ENCODE measurements at places on chromosomes 5 and 9.
A peak's percentile ranks its signal among the peaks of the same experiment; 100 is the strongest.

- DNase-seq, result no peak
Measured at GRCh38 chr5:33855396-33855795, 36.4 kb downstream of the ADAMTS12 start.

DNA sequence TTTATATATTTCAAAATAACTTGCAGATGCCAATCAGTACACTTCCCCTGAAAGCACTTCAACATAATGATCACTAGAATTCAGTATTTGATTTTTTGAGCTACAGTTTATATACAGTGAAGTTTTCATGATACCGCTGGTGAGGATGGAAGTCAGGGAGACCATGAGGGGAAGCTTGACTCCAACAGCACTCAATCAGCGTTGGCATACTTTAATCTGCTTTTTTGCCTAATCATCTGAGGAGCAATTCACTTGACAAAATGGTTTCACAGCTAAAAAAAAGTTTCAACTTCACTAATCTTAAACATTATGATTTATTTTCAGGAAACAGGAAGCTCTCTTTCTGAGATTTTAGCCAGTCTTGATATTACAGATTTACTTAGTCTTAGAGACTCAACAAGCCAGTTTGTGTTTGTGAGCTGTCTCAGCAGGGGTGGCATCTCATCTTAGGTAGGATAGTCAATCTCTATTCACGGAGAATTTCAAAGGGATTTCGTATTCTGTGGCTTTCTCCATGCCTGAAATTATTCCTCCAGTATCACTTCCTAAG lies 111.4 kb upstream of the ARRDC3 start:
- no peak for DNase-seq

DNA sequence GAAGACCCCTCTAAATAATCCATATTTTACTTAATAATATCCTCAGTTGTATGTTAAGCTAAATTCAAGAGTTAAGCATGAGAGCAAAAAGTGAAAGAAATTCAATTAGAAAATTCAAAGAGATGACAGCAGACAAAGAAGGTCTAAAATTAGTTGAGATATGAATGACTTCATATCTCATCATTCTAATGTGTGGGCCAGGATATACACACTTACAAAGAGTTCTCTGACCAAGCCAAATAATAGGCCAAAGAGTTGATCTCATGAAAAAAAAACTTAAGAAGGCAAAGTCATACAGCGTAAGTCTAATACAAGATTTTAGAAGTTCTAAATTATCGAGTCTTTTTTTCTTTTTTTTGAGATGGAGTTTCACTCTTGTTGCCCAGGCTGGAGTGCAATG lies 87.7 kb upstream of the PLPP1 start:
- DNase-seq, result no peak

DNA sequence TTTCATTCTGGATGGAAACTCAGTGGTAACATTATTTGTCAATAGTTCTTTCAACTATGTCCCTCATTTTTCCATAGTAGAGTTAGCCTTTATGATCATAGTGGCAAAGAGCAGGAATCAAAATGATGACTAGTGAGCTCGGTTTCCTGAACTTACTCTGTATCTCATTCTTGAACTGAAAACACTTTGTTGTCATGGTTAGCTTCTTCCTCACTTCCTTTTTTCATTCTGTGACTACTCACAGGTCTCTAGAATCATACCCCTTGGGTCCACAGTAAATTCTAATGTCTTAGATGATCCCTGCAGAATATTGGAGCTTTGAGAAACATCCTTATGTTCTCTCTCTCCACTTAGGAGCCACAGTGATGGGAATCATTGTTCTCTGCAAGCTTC lies 29.4 kb upstream of the RECK start:
- no peak for DNase-seq

- DNase-seq, result no peak
Measured at GRCh38 chr9:6584881-6585597, 60.5 kb downstream of the GLDC start.

GRCh38 chr5:10056228-10056760 lies 193.4 kb downstream of the ATPSCKMT start:
- DNase-seq, result no peak

GRCh38 chr5:40680741-40681362 lies 1.1 kb downstream of the PTGER4 start:
- DNase-seq, result no peak

- DNase-seq, result no peak
Measured at GRCh38 chr9:110029429-110029955, 178.5 kb downstream of the C9orf152 start.

- DNase-seq, result no peak
Measured at GRCh38 chr9:126228781-126229444, 97.7 kb upstream of the MVB12B start.

- DNase-seq, result no peak
Measured at GRCh38 chr9:13431692-13432091, 152.2 kb upstream of the MPDZ start.

DNA sequence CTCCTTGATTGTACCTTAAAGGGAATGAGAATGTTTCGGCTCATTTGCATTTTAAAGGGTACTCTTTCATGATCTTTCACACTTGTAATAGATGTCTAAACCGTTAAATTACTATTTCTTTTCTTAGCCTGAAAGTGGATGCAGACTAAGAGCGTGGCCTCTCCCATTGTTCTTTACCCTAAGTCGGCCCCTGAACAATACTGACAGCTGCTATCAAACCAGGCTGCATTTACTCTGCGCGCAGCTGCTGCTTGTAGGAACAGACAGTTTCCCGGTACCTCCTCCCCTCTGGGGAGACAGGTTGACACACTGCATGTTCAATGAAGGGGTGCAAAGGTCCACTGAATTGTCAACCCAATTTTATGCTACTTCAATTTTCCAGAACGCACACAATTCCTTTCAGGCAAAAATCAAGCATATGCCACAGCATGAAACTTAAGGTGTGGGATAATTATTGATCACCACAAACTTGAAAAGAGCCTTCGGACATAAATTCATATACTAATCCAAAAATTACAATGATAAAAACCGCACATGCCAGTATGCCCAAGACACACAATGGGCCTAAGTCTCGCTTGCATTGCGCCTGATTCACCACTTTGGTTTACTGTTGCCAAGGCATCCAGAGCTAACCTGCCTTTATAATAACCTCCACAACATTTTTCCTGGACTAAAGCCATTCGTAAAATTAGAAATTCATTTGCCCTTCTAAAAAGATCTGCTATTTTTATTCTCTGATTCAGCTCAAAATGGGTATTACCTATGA lies 39.7 kb downstream of the TLE1 start:
- no peak for DNase-seq

DNA sequence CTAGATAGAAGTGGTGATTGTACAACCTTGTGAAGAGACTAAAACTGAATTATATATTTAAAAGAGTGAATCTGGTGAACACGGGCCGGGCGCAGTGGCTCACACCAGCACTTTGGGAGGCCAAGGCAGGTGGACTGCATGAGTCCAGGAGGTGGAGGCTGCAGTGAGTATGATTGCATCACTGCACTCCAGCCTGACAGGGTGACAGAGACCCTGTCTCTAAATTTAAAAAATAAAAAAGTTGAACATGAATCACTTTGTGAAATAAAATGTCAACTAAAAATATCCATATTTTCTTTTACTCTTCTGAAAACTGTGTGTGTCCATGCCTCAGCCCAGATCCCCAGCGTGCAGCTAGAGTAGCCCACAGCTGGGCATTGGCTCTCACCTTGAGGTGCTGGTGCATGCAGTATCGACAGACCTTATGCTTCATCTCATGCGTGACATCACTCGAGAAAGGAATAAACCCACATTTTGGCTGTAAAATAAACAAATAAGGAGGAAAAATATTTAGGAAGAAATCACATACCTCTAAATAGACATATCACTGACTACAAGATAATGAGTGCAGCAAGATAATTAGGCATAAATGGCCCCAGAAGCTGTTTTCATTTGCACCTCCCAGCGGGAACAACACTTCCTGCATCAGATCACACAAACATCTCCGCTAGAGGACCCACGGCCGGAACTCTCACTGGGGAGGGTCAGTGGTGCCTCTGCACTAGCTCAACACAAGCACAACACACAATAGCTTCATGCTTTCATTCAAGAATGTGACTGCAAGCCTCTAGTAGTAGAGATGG lies 22.1 kb downstream of the IPPK start:
- no peak for DNase-seq

DNA sequence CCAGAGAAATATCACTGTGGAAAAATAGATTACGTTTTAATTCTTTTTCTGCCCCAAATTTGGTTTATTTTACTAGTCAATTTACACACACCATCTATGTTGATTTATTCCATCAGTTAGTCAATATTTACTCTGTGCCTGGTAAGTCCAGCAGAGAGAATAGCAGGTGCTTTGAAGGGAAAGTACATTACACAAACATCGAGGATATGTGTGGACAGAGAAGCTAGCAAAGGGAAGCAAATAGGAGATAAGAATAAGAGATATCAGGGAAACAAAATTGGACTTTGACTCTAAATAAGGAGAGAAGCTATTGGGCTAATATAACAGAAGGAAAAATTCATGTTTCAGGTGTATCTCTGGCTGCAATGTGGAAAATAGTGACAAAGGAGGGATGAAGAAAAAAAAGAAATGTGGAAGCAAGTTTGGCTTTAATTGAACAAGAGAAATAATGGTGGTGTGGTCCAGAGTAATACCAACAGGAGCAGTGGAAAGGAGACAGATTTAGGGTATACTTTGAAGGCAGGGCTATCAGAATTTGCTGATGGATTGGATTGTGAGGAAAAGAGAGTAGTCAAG lies 587.7 kb upstream of the CDH6 start:
- no peak for DNase-seq

- no peak for DNase-seq
Measured at GRCh38 chr9:17491780-17492179, 87.1 kb upstream of the SH3GL2 start.

DNA sequence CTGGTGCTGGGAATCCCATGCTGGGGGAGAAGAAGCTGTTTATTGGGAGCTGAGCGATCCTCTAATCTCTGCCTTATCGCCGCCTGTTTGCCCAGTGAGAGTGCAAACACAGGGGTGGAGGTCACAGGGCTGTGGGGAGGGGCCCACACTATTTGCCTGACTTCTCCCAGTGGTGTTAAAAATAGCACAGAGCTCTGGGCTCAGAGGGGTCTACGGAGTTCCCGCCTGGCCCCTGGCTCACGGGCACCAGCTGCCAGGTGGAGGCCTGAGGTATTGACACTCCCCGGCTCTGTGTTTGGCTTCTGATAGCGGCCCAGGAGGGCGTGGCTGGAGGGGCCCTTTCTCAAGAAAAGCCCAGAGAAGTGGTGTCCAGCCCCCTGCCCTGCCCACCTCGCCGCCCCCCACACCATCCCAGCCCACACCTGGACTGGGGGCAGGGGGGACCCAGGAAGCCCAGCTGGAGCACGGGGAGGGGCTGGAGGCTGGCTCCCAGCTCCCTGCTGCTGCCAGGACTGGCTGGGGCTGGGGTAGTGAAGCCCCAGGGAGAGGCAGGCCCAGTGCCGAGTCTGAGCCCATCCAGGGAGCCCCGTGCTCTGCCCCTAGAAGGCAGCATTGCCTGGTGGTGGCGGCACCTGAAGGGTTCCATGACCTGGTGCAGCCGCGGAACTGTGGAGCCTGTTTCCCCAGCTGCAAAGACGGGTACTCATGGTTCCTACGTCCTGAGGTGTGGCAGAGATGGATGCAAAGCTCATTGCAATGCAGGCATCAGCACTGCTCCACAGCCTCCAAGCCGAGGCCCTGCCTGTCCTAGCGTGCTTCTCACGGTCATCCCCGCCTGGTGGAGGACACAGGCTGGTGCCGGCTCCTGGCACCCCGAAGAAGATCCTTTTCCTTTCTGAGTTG lies 35.7 kb upstream of the EGFL7 start:
- DNase-seq, result peak; percentile 41

GRCh38 chr5:147098233-147098790 lies 136.5 kb upstream of the STK32A start:
- DNase-seq, result peak; percentile 29

DNA sequence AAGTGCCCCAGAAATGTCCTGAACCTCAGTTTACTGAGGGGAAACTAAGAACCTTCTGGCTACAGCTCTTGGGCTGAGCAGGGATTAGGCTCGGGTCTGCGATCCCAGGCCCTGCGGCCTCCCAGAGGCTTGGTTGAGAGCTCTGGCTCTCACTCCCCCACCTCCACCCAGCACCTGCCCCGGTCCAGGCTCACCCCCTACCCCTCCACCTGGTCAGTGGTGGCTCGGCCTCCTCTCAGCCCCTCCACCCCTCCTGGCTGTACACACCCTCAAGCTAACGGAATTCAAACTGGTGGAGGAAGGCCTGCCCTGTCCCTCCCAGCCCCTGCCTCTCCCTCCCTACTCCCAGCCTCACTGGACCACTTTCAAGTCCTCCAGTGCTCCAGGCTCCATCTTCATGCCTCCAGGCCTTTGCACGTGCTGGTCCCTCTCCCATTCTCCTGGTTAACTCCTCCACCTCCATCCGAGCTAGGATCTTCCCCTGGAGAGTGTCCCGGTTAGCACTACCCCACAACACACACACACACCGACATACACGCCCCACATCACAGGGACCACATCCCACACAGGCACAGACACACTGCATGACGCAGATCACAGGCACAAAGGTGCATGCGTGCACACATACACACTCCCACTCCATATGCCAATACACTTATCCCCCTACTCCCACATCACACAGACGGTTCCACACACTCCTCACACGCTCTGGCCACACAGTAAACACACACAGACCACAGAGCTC lies 130.9 kb downstream of the C9orf50 start:
- DNase-seq, result no peak

DNA sequence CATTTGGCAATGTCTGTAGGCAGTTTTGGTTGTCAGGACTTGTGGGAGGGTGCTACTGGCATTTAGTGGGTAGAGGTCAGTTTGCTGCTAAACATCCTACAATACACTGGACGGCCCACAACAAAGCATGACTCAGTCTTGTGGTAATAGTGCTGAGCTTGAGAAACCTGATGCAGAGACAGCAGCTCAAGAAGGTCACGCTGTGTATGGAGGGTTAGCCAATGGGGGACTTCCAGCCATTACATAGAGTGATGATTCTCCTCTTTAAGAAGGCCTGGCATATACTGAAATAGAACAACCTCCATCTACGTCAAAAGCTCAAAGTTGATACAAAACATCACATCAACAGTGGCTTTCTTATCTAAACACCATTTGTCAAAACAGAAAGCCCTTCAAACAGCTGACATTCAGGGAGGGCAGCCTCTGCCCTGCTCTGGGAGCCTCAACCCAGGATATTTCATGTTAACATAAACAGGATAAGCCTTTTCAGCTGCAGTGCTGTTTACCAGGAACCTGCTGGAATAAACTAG lies 143.0 kb downstream of the GPBP1 start:
- no peak for DNase-seq

DNA sequence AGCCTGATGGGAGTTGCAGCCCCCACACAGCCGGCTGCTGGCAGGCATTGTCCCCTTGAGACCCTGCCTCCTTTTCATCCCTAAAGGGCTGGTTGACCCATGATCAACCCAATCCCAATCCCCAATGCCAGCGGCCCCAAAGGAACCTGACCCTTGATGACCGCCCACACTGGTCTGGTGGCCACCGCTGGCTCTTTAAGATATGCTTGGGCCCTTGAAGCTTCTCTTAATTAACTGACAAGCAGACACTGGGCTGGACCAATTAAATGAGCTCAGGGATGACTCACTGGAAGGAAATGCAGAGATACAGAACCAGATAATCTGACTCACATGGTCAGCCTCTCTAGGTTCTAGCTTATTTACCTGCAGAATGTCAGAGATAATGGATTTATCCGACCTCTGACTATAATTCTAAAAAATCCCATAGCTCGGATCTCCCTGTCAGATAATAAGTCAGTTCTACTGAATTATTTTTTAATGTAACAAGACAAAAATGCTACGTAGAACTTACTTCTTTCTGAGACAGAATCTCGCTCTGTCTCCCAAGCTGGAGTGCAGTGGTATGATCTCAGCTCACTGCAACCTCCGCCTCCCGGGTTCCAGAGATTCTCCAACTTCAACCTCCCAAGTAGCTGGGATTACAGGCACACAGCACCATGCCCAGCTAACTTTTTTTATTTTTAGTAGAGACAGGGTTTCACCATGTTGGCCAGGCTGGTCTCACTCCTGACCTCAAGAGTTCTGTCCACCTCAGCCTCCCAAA lies 11.1 kb upstream of the MLANA start:
- no peak for DNase-seq
